Lower leg skin (tissue), 4 donors: ENCODE measurements at places on chromosomes 3 and 15.

DNA sequence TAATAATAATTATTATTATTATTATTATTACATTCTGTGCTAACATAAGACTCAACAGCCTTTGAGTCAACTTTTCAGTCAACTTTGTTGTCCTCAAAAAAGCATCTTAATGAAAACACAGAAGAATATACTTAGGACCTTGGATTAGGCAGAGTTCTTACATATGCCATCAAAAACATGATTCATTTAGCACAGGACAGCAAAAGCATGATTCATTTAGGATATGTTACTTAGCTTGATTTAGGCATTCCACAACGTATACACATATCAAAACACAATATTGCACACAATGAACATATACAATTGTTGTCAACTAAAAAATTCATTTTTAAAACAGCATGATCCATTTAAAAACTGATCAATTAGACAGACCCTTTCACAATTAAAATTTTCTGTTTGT is 213.0 kb downstream of the FMN1 start:
- no peak for DNase-seq

- no peak for DNase-seq
Observed at GRCh38 chr15:44207643-44208042, 12.6 kb upstream of the FRMD5 start.

DNA sequence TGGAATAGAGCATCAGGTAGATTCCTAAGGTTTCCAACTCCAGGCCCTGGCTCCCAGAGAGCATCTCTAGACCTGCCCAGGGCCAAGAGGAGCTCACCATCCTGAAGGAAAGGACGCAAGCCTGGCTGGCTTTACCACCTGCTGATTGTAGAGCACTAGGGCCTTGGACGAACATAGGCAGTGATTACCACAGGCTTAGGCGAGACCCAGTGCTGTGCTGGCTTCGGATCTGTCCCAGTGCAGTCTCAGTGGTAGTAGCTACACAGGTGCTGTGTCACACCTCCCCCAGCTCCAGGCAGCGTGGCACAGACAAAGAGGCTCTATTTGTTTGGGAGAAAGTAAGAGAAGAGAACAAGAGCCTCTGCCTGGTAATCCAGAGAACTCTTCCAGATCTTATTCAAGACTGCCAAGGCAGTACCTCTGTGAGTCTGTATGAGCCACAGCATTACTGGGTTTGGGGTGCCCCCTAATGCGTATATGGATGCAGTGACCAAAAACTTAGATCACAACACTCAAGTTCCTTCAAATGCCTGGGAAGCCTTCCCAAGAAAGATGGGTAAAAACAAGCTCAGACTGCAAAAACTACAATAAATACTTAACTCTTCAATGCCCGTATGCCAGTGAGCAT is 25.4 kb downstream of the ISG20 start:
- no peak for DNase-seq

DNA sequence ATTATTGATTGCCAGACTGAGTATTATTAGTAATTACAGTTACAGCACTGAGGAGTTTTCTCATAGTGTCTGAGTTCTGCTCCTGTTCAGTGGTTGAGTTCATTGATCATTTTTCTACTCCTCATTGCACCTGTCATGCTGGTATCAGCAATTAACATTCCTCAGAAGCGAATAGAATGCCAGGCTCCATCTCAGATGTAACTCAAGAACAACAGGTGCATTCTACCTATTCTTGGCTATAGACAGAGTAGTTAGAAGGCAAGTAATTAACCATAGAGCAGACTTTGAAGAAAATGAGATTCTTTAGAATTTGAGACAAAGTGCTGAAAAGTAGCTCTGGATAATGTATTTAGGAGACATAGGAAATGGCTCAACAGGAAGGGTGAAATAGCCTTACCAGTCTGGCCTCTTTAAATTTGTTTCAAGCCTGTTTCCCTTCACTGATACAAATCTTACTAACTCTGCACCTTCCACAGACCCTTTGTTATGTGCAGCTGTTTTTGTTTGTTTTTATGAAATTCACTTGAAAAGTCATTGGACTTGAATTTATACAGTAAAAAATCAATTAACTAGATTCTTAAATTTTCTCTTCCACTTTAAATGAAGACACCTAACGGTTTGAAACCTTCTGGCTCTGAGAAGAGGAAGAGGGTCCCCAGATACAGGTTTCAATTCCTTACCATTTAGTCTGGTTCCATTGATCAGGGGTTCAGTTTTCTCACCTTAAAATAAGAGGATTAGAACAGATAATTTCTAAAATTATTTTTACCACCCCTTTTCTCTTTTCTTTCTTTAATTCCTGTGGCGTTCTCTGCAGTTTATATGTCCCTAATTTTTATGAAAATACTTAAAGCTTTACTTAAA is 109.6 kb downstream of the FNDC3B start:
- no peak for DNase-seq
